ENCODE measurements at places on chromosomes 7 and 10.

DNA sequence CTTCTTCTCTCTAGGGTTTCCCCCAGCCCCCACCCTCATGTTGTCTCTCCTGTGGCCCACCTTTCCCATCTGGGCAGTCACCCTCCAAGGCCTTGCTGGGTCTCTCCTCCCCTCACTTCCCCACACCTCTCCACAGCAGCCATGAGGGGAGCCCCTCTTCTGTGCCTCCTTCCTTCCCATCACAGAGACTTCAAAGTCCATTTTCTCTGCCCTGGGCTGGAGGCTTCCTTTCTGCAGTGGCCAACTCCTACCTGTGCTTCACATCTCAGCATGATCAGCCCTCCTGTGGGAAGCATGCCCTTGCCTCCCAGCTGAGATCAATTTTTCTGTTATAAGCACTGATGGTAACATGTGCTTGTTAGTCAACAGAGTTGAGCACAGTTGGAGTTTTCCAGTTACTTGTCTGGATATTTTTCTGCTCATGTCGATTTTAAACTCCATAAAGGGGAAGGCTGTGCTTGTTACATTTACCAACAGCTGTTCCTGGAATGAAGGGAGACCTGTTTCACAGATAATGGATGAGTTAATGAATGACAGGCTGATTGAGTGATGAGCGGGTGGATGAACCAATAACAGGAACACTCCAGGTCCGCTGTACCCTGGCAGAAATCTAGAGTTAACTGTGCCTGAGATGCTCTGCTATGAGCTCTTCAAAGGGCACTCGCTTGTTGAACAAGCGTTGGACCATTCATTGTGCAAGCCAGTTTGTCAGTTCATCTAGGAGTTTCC, 71.4 kb upstream of the PRSS58 start:
- no peak for DNase-seq

- no peak for DNase-seq
Observed at GRCh38 chr10:78745441-78745840, 323.3 kb upstream of the ZMIZ1 start.

DNA sequence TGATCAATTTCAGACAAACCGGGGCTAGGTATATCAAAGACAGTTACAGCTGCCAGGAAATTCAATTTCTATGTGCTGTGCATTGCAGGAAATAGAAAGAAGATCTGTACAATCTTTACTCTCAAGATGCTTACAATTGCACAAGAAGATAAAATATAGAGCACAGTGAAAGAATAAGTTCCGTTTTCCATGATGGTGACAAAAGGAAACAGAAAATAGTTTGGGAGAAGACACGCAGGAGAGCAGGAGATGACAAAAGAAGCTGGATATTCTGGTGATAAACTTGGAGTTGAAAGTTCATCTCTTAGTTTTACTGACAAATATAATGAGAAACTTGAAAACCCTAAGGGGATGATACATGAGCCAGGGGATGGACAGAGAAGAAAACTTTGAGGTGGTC, 646.0 kb downstream of the PARD3 start:
- DNase-seq = no peak

DNA sequence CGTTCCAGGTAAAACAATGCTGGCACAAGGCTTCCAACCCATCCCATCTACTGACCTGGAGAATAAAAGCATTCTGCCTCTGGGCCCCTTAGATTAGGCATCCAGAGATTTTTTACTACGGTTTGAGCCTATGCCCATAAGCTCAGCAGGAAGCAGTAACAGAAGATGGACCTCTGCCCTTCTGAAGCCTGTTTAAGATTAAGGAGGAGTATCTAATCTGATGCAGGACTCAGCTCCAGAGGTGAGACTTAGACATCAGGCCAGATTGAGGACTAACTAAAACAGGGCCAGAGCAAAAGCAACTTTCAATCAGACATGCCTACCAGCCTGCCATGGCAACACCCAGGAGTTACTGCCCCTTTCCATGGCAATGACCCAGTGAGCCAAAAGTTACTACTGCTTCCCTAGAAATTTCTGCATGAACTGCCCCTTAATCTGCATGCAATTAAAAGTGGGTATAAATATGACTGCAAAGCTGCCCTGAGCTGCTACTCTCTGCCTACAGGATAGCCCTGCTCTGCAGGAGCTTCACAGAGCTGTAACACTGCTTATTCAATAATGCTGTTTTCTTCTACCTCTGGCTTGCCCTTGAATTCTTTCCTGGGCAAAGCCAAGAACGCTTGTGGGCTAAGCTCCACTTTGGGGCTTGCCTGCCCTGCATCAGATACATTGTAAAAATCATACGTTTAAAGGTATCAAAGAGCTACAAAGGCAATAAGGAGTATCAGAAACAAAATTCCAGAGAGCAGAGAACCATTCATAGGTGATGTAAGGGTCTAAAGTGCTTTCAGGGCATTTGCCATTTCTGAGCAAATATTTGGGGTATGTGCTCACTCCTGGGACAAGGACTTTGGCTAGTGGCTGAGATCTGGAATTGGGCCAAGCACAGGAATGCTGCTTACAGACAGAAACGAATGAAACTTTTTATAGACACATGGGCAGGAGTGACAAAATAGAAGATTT, 25.0 kb upstream of the CNNM1 start:
- no peak for DNase-seq

- no peak for DNase-seq
Observed at GRCh38 chr10:89454561-89455347, 40.4 kb downstream of the IFIT5 start.

GRCh38 chr10:59143544-59143943, 32.9 kb upstream of the PHYHIPL start:
- DNase-seq = no peak

DNA sequence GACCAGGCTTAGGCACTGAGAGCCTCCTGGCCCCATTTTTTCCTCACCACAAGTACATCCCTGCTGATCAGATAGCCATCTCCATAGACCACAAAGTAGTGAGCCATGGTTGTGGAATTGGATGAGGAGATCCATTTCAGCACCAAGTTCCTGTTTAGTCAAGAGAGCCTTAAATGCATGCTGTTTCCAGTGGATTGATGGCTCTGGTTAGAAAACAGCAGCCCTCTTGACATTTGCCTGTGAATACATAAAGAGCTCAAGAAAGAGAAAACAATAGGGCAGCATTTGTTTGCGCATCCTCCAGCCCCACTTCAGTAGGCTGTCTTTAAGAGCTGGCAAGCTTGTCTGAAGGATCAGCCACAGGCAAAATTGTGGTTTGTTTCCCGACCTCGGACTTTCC, 251.2 kb downstream of the POU6F2 start:
- no peak for DNase-seq

GRCh38 chr7:127897704-127898454, 133.4 kb downstream of the LRRC4 start:
- DNase-seq = no peak

- no peak for DNase-seq
Observed at GRCh38 chr7:17500736-17501135, 202.3 kb downstream of the AHR start.

- no peak for DNase-seq
Observed at GRCh38 chr7:98840096-98840495, 29.7 kb downstream of the TMEM130 start.

DNA sequence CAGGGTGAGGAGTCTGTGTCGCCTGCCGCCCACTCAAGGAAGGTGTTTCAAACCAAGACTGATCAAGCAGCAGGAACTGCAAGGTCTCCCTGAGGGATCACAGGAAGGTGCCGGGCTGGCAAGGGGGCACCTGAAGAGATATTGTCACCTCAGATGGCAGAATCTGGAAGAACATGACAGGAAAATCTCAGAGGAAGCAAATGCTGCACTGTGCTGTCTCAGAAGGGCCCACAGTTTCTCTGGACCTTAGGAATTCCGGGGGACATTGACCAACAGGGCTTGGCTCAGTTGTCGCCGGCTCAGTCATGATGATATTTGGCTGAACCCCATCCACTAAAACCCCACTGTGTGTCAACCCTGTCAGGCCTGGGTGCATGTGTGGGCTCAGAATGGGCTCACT, 31.9 kb upstream of the GPR26 start:
- no peak for DNase-seq

GRCh38 chr10:30630571-30630970, 1.0 kb upstream of the LYZL2 start:
- no peak for DNase-seq

- no peak for DNase-seq
Observed at GRCh38 chr7:55261386-55261770, 103.8 kb upstream of the LANCL2 start.

DNA sequence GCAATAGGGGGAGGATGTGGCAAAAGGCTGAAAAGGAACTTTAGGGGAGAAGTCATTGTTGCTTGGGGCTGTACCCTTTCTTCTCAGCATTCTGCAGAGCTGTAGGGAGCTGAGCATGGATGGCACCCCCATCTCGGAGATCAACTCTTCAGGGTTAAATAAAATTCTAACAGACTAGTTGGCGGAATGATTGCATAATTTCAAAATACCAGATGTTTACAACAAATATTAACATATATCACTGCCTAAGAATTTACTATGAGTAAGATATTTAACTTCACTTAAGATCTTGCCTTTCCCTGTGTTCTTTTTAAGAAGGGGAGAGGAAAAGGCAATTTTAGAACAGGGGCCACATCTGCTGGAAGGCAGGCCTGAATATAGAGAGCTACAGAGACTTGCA, 509 bp upstream of the OR2F1 start:
- no peak for DNase-seq

- DNase-seq = peak; percentile 53
Observed at GRCh38 chr10:46229144-46229563, 57.6 kb upstream of the ANTXRL start.

DNA sequence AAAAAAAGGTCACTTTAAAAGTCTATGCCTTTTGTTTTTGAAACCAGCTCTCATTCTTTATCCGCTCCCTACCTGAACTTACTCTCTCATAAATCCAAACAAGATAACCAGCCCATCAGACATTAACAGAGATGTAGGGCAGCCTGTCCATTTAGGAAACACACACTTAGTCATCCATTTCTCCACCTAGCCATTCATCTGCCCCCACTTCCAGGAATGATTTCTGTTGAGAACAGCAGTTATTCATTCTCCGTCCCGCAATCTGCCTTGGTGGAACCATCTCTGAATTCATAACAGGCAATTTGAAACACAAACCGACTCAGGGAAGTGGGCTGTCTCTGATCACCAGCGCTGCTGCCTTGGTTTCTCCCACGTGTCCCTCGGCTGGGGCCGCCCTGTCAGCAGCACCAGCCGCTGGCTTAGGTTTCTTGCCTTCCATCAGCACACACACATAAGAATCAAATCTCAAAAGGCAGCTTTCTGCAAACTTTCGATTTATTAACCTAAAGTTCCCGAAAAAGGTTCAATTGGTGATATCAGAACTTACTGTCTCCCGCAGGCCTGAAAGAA, 528.2 kb upstream of the NRP1 start:
- no peak for DNase-seq

DNA sequence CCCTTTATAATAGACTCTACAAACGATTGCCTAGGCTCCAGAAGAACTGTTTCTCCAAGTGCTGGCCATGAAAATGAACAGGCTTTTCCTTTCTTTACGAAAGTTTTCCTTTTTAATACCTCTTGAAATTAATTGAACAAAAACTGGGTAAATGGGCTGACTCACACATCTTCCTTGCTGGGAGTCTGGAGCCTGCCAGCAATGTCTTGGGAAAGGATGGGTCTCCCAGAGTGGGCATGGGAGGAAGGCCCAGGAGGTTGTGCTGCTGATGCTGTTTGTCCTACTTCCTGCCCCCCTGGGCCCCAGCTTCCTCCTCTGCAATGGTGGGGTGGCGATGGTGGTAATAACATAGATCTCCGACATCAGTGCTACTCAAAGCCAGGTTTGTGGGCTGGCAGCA, 174.1 kb downstream of the RPS24 start:
- DNase-seq = no peak

DNA sequence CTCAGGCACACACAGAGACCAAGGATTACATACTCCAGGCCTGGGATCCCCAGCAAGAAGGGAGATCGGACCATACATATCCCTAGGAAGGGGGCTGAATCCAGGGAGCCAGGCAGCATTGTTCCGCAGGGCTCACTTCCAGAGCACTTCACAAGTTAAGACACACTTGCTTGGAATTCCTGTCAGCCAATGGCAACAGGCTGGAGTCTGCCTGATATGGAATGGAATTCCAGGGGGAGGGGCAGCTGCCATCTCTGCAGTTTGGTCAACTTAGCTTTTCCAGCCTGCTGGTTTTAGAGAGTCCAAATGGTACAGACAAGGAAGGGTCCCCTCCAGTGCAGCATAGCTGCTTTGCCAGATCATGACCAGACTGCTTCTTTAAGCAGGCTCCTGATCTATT, 290.0 kb upstream of the GLI3 start:
- DNase-seq = no peak

- DNase-seq = no peak
Observed at GRCh38 chr10:80070057-80070456, 8.4 kb upstream of the TMEM254 start.

All from endothelial cell (in vitro differentiated cells).